ENCODE measurements at places on chromosomes 6 and 20.

- H3K4me3 ChIP-seq = no peak overlapping the region
- no peaks in the 10 kb centered on the region for H3K36me3 ChIP-seq
- DNase-seq = no peak
- H3K4me1 ChIP-seq = no peaks in the 10 kb centered on the region
- no peak overlapping the region for H3K27ac ChIP-seq
- H3K27me3 ChIP-seq = no peaks in the 10 kb centered on the region
Observed at GRCh38 chr6:25506020-25506419, 146.0 kb upstream of the SCGN start.

DNA sequence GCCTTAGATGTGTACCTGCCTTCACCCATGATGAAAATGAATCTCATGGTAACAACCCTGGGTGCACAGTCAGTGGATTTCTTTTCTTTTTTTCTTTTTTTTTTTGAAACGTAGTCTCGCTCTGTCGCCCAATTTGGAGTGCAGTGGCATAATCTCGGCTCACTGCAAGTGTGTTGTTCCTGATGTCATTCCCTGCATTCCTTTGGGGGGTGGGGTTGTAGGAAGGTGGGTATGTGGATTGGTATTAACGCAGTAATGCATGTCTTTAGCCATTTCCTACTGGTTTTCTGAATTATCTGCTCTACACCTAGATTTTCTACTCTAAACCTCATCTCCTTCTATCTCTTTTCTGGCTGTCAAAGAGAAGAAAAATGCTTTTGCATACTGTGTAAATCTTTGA, 146.6 kb downstream of the RNF144B start:
- no peak overlapping the region for H3K27ac ChIP-seq
- no peaks in the 10 kb centered on the region for H3K4me1 ChIP-seq
- peaks cover 7% of the 10 kb centered on the region for H3K27me3 ChIP-seq
- no peaks in the 10 kb centered on the region for H3K36me3 ChIP-seq

DNA sequence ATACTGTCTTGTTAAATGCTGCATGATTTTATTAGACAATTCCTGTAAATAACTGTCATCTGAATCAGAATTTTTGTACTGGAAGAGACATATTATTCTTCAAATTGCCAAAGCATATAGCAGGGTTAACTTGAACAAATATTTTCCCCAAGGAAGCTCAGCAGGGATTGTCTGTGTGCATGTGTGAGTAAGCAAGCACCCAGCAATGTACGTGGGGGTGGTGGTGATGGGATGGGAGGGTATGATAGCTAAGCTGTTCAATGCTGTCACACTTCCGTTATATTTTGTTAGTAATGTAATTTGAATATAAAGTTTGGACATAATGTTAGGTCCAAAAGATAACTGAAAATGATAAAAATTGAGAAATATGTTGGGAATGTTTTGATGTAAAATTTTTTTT, 118.1 kb downstream of the MYB start:
- no peak for DNase-seq
- peaks cover 18% of the 10 kb centered on the region for H3K4me1 ChIP-seq
- H3K4me3 ChIP-seq = no peak overlapping the region
- peaks cover 31% of the 10 kb centered on the region for H3K36me3 ChIP-seq

- H3K4me1 ChIP-seq = peaks cover 4% of the 10 kb centered on the region
- no peak for DNase-seq
- no peaks in the 10 kb centered on the region for H3K27me3 ChIP-seq
- H3K36me3 ChIP-seq = no peaks in the 10 kb centered on the region
Observed at GRCh38 chr20:61902221-61902869, 163.3 kb downstream of the TAF4 start.

- H3K4me3 ChIP-seq = no peak overlapping the region
- no peaks in the 10 kb centered on the region for H3K27me3 ChIP-seq
- no peaks in the 10 kb centered on the region for H3K4me1 ChIP-seq
- H3K27ac ChIP-seq = no peak overlapping the region
Observed at GRCh38 chr20:16548068-16548672, 25.1 kb downstream of the KIF16B start.

DNA sequence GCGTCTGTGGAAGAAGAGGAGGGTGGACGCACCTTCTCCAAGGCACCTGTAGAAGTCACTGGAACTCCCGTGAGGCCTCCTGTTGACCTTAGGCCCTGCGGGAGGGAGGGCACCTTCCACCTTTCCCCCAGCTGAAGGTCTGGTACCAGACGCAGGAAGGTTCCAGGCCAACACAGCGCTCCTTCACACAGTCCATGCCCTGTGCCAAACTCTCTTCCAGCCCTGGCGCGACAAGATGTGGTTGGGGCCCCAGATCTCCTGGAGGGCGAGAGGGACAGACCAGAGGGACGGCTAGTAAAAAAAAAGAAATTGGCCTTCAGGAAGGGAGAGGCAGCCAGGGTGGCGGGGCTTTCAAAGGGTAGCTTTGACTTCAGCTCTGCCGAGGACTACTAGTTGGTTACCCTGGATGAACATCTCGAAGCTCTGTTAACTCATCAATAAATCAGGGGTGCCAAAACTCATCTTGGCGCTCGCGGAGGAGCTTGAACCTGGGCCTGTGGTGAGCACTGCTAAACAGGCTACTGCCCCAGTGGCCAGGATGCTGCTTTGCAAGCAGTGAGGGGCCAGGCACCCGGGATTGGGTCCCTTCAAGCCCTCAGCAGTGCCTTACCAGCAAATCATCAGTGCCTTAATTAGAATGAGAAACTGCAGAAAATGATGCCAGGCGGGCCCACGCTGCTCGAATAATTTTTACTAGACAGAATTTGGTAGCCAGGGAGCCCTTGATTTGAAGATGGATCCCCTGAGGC, 14.9 kb downstream of the AARS2 start:
- peaks cover 25% of the 10 kb centered on the region for H3K36me3 ChIP-seq
- no peak for DNase-seq
- H3K4me1 ChIP-seq = peaks cover 6% of the 10 kb centered on the region
- H3K27ac ChIP-seq = no peak overlapping the region
- no peak overlapping the region for H3K4me3 ChIP-seq
